ENCODE measurements at places on chromosomes 6 and 20.

DNA sequence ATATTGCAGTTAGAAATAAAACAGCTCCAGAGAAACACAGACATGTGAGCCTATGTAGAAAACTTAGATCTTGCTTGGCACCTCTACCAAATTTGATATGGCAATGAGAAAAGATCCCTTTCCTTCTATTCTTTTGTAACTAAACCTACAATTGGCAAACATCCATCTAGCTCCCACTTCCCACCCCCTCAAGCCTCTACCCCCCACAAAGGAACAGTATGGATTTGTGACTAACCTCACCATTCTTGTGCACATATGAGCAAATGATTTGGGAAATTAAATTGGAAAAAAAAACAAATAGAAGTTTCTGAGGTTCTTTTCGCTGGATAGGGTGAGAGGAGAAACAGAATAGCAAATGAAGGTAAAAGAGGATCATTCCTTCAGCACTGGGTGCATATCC lies 85.8 kb upstream of the TIAM2 start:
- no peak for DNase-seq

DNA sequence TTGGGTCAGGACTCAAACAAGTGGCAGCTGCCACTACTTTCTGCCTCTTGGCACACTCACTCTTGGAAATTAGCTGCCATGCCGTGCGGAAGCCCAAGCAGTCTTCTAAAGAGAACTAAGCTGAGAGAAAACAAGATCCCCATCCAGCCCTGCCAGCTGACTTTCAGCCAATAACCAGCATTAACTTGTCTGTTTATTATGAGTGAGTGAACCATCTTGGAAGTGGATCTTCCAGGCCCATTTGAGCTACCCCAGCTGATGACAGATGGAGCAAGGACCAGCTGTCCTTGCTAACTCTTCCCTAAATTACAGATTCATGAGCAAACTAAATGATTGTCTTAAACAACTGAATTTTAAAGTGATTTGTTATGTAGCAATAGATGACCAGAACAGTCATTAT lies 73.9 kb upstream of the RBM24 start:
- no peak for DNase-seq

GRCh38 chr6:111553580-111553979 lies 52.1 kb downstream of the TRAF3IP2 start:
- DNase-seq, result no peak

GRCh38 chr20:62725596-62726268 lies 17.1 kb downstream of the NTSR1 start:
- no peak for DNase-seq

DNA sequence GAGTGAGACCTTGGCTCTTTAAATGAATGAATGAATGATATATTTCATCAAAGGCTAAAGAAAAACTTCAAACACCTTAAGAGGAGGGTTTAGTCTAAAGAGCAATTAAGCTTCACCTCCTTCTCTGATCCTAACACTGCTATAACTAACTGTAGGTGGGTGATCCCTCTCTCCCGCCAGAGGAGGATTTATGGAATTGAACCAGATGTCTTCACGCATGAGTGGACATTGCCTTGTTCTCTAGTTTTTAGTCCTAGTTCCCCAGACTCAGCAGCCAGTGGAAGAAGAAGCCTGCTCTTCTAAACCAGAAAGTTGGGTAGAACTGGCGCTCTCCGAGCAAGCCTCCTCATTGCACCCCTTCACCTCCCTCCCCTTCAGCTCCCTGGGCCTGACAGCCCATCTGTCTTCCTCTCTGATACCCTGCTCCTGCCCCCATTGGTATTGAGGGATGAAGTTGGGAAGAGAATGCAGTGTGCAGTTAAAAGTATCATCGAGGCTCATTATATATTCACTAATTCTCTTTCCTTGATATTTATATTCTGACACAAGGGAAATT lies 142.7 kb downstream of the ARID1B start:
- DNase-seq, result no peak

DNA sequence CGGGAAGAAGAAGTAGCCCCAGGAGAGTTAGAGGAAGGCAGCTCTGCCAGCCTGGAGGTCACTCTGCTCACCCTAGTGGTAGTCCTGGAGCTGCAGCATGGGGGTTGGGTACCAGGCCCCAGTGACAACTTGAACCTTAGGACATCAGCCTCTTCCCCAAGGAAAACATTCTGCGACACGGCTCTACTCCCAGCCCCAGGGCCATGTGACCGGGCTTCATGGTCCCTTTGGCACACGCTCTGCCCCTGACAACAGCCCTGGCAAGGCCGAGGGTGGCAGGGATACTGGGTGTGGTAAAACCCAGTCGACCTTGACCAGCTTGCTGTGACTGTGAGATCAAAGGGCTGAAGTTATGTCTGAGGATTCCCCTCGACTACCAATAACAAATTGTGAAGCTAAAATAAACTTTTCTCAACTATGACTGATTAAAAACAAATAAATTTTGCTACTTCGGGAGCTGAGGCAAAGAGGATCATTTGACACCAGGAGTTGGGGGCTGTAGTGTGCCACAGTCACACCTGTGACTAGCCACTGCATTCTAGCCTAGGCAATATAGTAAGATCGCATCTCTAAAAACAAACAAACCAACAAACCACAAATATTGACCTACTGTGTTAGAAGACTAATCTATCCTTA lies 24.4 kb upstream of the ARID1B start:
- no peak for DNase-seq

DNA sequence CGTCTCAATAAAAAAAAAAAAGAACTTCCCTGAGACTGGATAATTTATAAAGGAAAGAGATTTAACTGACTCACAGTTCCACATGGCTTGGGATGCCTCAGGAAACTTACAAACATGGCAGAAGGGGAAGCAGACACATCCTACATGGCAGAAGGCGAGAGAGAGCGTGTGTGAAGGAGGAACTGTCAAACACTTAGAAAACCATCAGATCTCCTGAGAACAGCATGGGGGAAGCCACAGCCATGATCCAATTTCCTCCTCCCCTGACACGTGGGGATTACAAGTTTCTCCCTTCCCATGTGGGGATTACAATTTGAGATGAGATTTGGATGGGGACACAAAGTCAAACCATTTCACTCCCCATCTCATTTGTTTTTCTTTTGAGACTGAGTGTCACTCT lies 46.6 kb upstream of the TFAP2C start:
- no peak for DNase-seq

GRCh38 chr6:80151635-80152034 lies 45.2 kb downstream of the BCKDHB start:
- no peak for DNase-seq

- no peak for DNase-seq
Observed at GRCh38 chr6:106381223-106381622, 20.7 kb downstream of the CRYBG1 start.

- DNase-seq, result no peak
Observed at GRCh38 chr6:85353012-85353411, 96.9 kb upstream of the NT5E start.

DNA sequence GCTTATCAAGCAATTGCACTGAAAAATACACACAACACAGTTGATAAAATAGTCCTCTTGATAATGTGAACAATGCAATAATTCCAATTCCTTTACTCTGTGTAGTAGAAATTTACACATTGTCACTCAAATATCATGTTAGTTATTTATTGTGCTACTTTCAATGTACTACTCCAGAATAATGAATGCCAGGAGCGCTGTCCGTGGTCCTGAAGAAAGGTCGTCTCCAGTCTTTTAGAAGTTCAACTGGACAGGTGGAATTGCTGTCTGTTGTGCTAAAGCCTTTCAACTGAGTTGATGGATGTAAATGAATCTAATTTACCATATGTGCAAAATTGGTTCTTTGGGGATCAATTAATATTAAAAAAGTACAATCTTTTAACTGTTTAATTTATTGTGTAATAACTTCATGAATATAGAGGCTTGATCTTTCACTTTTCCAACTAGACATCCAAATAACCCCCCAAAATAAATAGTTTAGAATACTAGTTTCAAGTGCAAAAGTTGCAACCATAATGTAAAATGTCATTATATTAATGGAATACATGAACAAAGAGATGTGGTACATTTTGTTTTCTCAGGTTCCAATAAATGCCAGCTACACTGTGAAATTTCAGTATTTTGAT lies 3.2 kb downstream of the GRIK2 start:
- DNase-seq, result peak; percentile 56

- DNase-seq, result no peak
Observed at GRCh38 chr20:63846128-63846771, 15.0 kb upstream of the ABHD16B start.

GRCh38 chr6:15623276-15624116 lies 39.3 kb downstream of the DTNBP1 start:
- DNase-seq, result no peak

- DNase-seq, result peak; percentile 87
Observed at GRCh38 chr6:137309078-137309762, 90.0 kb upstream of the IFNGR1 start.
